ENCODE measurements at places on chromosomes 13 and 19.

GRCh38 chr19:2333807-2334211 lies 5.3 kb downstream of the SPPL2B start:
- DNase-seq = no peak

- DNase-seq = peak; percentile 91
These were observed 550.1 kb downstream of the DACH1 start for GRCh38 chr13:71316792-71317363.

- no peak for DNase-seq
These were observed 5.4 kb upstream of the NTN5 start for GRCh38 chr19:48678201-48678600.

GRCh38 chr13:98050041-98050466 lies 92.8 kb upstream of the FARP1 start:
- peak; percentile 44 for DNase-seq

DNA sequence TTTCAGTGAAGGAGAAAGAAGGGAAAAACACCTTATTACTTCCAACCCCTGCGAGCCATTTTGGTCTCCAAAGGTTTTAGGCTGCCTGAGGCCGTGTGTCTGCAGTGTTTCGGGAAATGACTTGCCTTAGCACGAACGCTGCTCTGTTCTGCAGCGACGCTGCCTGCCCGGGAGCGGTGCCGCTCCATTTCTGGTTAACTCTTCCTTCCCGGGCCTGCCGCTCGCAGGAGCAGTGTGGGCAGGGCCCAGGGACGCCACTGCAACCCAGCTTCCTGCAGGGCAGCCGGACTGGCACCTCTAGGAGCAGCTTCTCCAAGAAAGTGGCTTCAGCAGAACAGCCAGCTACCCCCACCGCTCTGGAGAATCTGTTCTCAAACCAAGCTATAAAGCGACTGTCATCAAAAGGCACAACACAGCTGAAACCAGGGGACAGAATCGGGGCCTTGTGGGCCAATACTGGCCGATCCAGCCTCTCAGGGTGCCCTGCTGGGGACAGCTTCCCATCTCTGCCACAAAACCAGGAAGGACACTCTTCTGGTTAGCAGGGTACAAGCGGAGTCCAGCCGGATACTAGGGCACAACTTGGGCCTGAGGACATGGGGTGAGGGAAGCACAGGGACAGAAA lies 72.2 kb downstream of the KCTD15 start:
- no peak for DNase-seq
